ENCODE measurements at places on chromosomes 4 and X.

DNA sequence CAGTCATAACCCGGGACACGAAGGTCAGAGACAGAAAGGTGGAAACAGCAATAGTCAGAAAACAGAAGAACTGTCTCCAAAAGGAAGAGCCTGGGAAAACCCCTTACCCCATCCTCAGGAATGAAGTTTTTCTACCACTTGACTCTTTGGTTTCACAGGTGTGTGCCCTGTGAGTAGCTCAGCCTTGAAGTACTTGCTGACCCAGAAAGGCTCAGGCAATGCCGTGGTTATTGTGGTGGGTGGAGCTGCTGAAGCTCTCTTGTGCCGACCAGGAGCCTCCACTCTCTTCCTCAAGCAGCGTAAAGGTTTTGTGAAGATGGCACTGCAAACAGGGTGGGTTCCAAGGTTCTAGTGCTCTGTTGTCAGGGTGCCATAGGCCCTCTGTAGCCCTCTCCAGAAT, 24.4 kb downstream of the DGAT2L6 start:
- no peak for DNase-seq

DNA sequence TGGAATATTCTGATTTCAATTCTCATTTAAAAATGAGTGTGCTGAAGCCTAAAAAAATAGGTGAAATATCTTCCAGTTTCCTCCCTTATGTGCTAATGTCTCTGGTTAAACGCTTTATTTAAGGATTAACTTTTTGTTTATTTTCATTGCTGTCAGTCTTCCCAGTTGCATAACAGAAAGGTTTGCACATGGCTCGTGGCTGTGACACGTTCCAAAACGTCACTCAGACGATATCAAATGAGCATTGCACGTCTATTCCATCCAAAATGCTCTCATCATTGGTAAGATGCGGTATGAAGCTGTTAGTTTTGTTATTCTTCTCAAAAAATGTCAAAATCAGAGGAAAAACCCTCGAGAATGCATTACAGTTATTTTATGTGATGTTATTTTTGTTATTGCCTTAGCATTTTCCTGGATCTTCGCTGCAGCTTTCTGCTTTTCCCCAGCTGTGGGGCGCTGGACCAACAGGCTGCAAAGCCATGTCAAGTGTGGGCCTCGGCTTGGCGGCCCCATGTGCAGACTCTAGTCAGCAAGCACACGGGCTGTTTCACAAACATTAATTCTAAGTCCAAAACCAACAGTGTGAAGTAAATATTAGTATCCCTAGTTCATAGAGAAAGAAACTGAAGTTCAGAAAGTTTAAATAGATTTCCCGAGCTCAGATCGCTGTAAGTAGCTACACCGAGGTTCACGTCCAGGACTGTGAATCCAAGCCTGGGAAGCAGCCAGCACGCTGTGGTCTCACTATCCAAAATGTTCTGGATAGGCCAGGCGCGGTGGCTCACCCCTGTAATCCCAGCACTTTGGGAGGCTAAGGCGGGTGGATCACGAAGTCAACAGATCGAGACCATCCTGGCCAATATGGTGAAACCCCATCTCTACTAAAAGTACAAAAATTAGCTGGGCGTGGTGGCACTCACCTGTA, 793.4 kb upstream of the FRG1 start:
- no peak for DNase-seq

DNA sequence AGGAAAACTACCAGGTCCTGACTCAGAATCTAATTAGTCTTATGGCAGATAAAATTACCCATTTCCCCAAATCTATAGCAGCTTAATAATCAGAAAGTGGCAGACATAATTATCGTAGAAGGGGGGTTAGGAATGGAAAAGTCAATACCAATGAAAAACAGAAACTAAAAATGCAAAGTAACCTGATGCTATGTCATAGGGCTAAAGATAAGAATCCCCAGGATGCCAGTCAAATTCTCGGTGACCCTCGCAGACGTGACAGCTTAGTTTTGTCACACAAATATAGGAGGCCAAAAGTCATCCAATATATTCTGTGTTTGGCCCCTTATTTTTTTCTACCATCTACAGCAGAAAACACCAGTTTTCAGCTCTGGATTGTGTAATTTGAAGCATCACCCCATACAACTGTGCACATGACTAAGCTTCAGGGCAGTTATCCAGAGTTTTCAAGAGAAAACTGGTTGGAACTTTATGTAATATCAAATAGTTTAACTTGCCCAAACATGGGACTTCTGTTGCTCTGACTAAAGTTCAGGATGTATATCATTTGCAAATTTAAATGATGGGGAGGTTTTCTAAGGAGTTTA, 30.9 kb downstream of the RASSF6 start:
- DNase-seq = no peak

- no peak for DNase-seq
These were observed 108.2 kb downstream of the NSUN7 start for GRCh38 chr4:40857956-40858355.

- DNase-seq = no peak
These were observed 25.9 kb downstream of the HAND2 start for GRCh38 chr4:173504181-173504503.

DNA sequence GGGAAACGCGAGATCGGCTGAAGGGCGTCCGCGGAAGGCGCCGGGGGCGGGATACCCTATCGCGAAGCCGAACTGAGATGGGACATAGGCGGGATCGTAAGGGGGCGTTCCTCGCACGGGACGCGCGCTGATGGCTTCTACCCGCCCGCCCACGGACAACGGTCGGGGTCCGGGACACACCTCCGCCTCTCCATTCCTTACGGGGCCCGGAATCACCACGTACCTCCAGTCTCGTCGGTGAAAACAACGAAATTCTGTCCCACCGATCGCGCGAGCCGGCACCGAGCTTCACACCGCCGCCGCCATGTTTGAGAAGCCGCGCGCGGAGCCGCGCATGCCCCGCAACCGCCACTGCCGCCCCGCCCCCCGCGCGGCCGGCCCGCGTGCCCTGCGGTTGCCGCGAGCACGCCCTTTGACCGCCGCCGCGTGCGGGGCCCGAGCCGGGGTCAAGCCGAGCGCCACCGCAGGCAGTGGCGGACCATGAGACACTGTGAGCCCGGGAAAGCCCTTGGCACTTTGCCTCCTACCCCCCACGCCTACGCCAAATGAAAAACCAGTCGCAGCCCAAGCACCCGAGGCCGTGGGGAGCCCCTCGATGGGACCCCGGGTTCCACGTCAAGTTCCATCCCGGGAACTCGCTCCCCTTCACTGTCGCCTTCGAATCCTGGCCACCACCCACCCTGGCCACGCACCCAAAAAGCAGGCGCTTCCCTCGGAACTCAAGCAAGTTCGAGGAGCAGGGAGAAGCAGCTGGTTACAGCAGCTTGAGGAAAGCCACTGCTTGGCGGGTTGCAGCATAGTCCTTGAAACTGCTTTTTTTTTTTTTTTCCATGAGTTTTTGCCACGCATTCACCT, at the start of gene SCML2:
Gene SCML2, minus strand, starts transcription at position 320 of the 855 bp plus-strand sequence. CDS start 20,617 bp downstream, outside the sequence.
- no peak for DNase-seq

DNA sequence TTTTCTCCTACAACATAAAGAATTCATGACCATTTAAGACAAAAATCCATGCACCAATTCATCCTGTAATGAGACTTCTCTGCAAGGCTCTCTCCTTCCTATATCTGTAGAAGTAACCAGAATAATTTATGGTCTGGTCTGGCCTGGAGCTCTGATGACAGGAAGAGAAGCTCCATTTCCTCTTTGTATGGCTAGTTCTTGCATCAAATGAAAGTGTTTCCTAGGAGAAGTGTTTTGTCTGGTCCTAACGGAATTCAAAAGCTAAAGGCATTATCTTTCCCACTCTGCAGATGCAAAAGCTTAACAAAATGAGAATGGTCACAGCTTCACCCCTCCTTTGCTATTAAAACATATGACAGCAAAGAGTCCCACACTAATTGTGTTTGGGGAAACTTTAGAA, 55.1 kb downstream of the SPATA18 start:
- no peak for DNase-seq

GRCh38 chr4:16857425-16857824, 41.0 kb downstream of the LDB2 start:
- no peak for DNase-seq

Data from CD4-positive, alpha-beta T cell treated with Interleukin-4 for 4 hours (primary cell).